ENCODE measurements at places on chromosomes 3 and 15.

DNA sequence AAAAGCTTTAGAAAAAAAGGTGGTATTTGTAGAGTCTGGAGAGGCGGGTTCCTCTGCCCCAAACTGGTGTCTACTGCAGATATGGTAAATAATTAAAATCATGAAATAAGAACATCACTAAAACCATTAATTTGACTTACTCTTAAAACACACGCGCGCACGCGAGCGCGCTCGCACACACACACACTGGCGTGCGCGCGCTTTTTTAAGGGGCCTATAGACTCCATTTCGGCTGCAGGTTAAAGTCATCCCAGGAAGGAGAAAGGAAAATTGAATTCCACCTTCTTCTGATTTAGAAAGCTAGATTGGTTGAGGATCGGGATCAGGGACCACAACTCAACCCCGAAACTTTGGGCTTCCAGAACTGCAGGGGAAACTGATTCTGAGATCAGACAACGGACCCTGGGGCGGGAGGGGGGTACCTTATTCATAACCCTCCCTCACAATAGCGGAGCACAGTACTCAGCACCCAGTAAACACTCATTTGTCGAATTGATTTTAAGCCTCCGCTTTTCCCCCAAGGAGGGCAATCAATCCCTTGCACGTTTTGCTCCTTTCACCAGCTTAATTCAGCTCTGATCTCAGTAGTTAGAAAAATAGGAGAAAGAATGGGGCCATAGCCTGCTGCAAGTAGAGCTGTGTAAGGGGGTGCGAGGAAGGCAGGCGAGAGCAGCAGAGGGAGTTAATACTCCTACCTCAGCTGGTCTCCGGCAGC lies 509 bp upstream of the LRRC3B start:
- no peak for DNase-seq

DNA sequence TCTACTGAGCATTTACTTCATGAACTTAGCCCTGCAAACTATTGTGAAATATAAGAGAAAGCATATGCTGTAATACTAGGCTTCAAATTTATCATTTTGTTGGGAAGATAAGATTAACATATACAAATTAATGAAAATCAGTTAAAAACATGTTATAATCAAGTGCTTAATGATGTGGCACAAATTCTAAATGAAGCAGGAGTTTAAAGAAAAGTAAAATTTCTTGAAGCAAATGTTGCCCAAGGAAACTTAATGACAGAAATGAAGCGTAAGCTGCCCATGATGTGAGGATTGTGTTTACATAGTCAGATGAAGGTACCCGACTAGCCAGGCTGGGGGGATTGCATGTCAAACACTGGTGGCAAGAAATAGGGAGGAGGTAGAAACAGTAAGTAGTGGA lies 103.1 kb upstream of the GAP43 start:
- DNase-seq, result no peak

DNA sequence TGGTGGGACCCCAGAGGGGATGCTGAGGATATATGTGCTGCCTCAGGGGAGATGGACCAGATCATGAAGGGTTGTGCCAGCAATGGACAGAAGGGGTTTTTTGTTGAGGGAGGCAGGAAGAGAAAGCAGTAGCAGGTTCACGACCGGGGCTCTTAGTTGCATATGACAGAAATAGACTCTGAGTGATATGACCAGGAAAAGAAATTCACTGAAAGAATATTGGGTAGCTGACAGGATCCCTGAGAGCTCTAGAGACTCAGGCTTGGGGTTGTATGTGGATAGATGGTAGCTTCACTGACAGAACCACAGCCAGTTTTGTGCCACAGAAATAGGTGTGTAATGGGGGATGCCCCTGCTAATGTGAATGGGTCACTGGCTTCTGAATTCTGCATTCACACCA lies 241.6 kb downstream of the ZNF621 start:
- no peak for DNase-seq

GRCh38 chr3:37985637-37986320 lies 4.8 kb upstream of the VILL start:
- DNase-seq, result no peak

DNA sequence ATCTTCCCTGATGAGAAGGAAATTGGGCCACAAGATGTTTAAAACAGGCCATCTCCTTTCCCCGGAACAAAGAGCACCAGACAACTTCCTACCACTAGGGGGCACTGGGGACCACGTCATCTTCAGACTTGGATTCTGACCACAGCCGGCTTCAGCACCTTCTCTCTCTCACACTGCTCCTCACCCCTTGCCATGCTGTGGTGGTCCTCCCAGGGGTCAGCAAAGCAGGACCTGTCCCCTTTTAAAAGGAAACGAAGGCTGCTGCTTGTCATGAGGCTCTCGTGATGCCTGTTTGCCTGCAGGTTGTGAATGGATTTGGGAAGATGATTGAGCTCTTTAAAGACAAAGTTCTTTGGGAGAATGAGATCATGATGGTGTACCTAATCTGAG lies 16.2 kb downstream of the RFT1 start:
- peak; percentile 85 for DNase-seq

- DNase-seq, result no peak
Observed at GRCh38 chr3:49722896-49723295, 855 bp downstream of the GMPPB start.

GRCh38 chr3:148940983-148941382 lies 50.4 kb upstream of the GYG1 start:
- DNase-seq, result no peak

DNA sequence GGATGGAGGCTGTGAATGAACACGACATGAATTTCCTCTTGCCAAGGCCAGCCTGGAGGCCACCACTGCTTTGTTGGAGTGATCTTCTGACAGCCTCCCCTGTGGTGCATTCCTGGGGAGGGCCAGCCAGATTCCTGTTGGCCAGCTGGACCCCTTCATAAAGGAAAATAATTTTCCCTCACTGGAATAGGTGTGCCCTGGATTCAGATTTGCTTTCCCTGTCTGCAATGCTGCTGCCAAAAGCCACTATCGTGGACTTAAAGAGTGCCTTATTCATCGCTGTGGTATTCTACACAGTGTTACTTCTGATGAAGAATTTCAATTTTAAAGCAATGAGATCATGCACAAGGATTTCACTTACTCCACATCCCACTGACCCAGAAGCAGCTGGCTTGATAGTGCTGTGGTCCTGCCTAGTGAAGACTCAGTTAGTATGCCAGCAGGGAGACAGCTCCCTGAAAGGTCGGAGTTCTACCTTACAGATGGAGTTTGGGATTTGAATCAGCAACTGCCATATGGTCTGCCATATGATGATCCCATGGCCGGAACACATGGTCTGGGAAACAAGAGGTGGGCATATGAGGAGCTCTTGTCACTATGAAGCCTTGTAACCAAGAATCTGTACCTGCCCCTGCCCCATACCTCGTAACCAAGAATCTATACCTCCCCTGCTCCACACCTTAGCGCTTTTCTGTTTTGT lies 145.2 kb downstream of the KLF13 start:
- no peak for DNase-seq

DNA sequence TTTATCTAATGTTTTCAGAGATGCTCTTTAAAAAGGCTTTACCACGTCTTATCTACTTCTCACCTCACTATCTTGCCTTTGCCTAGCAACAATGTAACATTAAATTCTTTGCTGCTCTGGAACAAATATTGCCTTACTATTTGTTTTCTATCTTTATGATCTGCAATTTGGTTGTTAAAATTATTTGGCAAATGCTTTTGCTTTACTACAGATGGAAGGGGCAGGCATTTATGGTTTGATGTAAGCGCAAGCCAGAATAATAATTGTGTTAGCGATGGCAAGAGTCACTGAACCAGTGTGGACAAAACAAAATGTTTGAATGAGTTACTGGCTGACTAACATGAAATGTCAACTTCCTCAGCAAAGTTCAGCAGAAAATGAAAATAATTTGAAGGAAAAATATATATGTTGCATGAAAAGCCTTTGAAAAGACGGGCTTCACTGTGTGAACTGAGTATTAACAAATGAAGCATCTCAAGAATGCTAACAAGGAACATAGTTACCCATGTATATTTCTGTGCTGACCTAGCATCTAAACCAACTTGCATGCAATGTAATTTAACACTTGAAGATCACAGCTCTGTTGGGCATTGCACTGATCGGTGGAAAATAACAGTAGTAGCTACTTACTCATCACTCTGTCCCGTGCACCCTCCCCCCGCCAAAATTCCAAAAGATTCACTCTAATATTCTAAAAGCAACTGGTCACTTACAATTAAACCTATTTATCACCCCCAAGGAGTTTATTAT lies 454.0 kb upstream of the ARHGEF26 start:
- DNase-seq, result no peak

GRCh38 chr3:171157980-171158379 lies 131.5 kb upstream of the SLC2A2 start:
- no peak for DNase-seq

- DNase-seq, result no peak
Observed at GRCh38 chr15:47846876-47847275, 129.6 kb downstream of the SEMA6D start.

- no peak for DNase-seq
Observed at GRCh38 chr3:126499401-126499800, 18.2 kb downstream of the UROC1 start.

DNA sequence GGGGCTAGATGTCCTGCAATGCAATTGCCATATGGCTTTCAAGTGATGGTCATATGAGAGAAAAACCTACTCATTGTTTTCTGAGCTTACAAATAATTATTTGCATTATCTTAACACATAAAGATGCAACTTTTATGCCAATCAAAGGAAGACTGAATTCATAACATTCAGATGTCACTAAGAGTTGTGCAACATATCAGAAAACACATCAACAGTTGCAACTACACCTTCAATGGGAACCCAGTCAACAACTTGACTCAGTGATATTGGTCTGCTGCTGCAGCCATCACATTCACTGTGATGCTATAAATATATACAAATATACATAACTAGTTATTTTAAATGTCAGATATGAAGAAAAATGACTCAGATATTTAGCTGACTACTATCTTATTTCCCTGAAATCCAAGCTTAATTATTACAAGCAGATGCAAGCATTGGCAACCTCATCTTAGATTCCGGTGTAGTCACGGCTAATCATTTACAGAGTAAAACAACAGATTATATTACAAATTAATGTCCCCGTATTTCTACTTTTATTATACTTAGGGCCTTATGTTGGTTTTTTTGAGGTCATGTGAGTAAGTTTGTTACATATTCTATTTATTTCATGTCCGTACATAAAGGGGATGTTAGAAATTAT lies 23.7 kb downstream of the CNTN3 start:
- no peak for DNase-seq

- DNase-seq, result no peak
Observed at GRCh38 chr3:10619989-10620832, 114.8 kb upstream of the ATP2B2 start.

DNA sequence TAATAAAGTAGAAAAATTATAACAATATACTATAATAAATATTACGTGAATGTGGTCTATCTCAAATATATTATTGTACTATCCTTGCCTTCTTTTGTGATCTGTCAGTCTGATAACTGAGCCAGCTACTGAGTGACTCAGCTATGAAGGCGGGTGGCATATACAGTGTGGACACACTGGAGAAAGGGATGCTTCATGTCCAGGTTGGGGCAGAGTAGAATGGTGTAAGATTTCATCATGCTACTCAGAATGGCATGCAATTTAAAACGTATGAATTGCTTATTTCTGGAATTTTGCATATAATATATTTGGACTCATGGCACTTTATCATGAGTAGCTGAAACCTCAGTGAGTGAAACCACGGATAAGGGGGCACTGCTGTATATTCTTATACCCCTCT lies 172.9 kb upstream of the TBC1D5 start:
- no peak for DNase-seq

GRCh38 chr3:147397875-147398812 lies 8.2 kb downstream of the ZIC4 start:
- DNase-seq, result no peak

DNA sequence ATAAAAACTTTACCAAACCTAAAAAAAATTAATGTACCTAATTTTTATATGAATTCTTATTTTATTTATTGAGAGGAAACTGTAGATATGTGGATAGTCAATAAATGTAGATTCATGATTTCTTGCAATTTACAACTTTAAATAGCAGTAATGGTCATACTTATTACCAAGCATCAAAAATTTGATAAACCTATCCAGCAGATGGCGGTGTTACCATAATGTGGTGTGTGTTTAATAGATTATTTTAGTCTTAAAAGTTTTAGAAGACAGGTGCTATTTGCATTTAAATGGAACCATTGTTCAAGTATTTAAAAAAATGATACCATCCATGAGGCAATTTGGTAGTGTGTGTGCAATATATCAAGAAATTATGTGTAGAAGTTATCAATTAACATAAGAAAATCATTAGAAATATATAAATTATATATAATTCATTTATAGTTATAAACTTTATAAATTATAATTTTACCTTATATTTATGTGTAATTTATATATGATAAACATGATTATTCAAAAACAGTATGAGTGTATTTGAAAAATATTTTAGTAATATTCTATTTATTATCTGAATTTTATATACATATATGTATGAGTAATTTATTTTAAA lies 176.0 kb upstream of the BCHE start:
- peak; percentile 13 for DNase-seq

- no peak for DNase-seq
Observed at GRCh38 chr3:14275962-14276909, 97.6 kb downstream of the LSM3 start.

- DNase-seq, result no peak
Observed at GRCh38 chr15:27086149-27086548, 115.2 kb downstream of the GABRG3 start.

DNA sequence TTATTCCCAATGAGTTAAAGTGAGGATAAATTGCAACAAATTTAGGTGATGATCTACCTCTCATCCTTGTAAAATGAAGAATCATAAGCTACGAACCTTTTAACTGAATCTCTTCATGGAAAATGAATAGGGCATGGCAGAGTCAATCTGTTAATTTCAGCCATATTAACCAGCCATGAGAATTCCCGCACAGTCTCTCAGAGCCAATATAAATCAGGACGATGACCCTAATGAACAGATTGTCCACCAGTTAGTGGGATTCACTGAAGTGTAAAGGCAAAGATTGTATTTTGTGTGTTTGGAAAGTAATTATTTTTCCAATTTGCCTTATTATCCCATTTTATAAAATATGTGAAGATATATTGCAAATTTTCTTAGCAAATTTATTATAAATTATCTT lies 183.8 kb downstream of the CADM2 start:
- DNase-seq, result no peak

DNA sequence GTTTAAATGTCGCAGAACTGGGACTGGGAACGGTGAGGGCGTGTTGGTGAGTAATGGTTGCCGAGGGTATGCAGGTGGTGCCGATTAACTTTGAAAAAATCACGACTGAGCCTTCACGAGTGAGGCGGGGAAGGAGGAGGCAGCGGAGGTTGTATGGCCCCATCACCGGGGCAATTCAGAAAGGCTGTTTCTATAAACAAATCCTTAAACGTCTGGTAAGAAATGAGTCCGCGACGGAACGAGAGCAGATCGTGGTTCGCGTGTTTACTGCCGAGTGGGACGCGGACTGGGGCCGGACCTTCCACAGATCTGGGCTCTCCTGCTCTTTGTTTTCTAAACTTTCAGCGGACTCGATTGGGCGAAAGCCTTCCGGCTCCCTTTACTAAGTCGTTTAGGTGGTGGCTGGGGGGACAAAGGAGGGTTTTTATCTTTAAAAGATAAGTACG lies 2.7 kb downstream of the IGF1R start:
- DNase-seq, result peak; percentile 13
